ENCODE measurements at places on chromosomes 12 and 14.
A peak's percentile ranks its signal among the peaks of the same experiment; 100 is the strongest.

DNA sequence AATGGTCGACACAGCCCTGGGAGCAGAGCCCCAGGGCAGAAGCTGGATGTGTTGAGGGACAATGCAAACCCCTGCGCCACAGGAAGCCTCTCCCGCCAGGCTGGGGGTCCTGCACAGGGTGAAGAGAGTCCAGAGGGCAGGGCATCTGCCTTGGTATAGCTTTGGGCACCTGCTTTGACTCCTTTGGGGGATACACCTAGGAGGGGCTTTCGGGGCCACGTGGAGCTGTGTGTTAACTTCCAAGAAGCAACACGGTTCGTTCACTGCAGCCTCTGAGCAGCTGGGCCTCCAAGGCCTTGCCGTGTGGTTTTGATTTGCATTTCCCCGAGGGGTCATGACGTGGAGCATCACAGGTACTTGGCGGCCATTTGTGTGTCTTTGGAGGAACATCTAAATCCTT lies 5.8 kb upstream of the PUS1 start:
- no peak for DNase-seq

DNA sequence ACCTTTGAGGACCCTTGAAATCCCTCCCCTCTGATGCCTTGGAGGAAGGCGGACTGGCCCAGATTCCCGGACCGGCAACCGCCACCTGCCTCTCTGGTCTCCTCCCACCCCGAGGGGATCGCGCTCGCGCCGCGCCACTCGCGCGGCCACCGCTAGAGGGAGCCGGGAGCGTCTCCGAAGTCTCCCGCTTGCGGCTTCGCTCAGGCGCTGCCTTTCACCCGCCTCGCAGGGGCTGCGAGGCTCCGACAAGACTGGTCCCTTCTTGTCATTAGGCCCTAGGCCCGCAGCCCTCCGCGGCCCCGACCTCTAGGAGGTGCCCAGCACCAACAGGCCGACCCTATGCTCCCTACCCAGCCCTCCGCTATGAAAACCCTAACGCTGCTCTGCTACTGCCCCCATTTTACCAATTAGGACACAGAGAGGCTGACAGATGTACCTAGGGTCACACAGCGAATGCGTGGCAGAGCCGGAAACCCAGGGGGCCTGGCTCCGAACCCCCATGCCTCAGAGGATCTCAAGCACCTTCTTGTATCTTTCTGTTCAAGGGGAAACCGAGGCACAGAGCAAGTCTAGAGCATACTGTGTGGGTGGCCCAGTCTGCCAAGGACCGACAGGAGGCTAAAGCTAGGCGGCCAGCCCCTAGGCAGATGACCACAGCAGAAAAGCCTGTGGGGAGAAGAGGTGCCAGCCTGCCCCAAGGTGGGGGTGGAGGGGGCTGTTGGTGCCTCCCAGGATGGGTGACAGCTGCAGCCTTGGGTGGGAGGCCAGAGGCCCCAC lies 21.4 kb upstream of the VSX2 start:
- peak; percentile 89 for DNase-seq

- DNase-seq, result no peak
These were observed 498.7 kb upstream of the RPL10L start for GRCh38 chr14:47150267-47150666.

DNA sequence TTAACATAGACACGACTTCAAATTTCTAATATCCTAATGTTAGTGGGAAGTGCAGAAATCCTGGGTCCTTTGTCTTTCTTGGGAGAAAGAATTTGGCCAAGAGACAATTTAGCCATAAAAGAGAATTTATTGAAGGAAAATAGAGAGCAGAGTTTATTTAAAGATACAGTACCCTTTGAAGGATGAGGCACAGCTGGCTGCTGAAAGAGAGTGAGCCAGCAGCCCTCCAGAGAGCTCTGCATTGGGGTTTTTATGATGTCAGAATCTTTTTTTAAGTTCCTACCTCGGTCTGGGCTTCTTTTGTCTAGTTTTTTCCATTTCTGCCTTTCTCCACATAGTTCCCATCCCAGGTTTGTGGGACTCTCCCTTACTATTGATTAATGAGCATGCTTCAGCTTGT lies 37.5 kb downstream of the CCER1 start:
- DNase-seq, result no peak

DNA sequence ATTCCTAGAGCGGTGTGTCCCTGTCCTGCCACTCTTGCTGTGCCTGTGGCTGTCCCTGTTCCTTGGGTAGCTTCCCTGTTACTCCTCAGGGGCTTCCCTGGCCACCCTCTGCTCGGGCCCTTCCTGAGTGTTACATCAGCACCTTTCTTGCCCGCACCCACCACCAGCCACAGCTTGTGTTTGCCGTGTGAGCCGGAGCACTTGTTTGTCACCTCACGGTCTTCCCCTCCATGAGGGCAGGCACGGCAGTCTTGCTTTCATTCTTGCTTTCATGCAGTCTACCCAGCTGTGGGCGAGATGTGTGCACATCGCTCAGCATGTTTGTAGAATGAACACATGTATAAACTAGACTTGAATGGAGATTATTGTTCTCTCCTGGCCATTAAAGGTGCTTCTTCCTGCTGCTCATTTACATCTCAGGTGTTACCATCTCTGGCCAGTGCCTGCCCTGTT lies 42.0 kb downstream of the TRAF3 start:
- no peak for DNase-seq

- DNase-seq, result no peak
These were observed 46.9 kb upstream of the FRS2 start for GRCh38 chr12:69423037-69423905.

GRCh38 chr12:107106241-107107025 lies 13.1 kb upstream of the CRY1 start:
- no peak for DNase-seq

DNA sequence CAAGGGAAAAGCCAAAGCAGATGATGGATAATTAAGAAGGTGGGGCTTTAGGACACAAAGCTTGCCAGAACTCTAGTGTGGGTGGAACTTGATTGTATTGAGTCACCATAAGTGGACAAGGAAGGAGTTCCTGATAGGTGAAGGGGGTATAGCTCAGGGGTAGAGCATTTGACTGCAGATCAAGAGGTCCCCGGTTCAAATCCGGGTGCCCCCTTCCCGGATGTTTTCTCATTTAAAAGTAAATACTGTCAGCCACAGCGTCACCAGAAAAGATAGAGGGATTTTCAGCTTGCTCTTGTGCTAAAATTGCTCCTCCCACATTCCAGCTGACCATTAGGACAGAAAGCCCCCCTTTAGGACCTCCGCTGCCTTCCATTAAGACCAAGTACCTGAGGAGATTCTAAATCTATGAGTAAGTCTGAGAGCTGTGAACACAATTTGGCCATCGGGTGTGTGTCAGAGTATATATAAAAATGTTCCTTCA lies 36.6 kb downstream of the DCAF4 start:
- DNase-seq, result no peak

GRCh38 chr12:67617629-67618028 lies 30.9 kb upstream of the DYRK2 start:
- no peak for DNase-seq

DNA sequence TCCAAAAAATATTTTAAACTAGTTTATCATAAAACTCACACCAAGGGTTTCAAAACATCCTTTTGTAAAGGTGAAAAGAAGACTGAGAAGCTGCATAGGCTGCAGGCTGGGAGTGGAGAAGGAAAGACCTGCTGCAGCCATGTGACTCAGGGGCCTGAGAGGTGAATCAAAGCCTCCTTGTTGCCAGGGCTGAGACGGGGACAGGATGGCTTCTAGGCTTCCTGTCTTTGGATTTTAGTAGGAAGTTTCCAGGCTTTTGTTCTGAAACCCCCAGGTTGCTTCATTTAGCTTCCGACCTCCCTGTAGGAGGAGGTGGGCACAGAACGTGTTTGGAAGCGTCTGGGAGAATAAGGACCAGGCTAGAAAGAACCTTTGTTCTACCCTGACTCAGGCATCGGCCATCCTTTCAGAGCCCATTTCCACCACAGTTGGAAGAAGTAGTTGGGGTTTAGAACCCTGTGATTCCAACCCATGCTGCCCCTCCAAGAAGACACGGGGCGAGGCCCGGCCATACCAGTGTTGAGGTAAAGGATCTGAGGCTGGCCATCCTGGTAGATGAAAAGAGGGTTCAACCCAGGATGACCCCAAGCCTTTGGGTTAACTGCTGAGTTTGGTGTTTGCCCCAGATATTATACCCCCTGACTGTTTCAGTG lies 122.4 kb downstream of the SLC25A47 start:
- no peak for DNase-seq

DNA sequence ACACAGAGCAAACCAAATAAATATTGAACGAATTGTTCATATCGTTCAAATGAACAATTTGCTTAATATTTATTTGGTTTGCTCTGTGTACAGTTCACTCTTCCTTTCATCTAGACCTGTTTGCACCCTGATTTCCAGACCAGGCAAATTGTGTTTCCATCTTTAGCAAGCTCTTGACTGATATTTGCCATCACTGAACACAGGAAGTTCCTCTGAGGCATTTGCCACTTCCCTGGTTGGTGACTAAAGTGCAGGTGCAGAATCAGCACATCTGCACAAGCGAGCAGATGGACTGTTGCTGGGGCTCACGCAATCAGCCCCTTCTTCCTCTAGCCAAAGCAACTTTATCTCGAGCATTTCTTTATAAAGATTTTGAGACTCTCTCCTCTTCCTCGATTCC lies 112.9 kb downstream of the DAAM1 start:
- no peak for DNase-seq

- DNase-seq, result no peak
These were observed 14.5 kb upstream of the PSMD9 start for GRCh38 chr12:121874071-121874470.

- no peak for DNase-seq
These were observed 88.4 kb upstream of the SFSWAP start for GRCh38 chr12:131622422-131622955.

GRCh38 chr14:91693346-91693745 lies 38.5 kb downstream of the CATSPERB start:
- DNase-seq, result no peak

DNA sequence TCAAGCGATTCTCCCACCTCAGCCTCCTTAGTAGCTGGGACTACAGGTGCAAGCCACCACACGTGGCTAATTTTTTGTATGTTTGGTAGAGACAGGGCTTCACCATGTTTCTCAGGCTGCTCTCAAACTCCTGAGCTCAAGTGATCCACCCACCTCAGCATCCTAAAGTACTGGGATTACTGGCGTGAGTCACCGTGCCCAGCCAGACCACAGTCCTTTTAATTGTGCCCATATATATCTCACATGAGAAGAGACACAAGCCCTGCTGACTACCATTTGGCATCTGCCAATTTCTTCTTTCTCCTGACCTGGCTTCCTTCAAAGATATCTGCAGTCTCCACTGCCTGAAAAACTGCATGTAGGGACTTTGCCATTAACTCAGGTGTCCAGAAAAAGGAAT lies 142.5 kb downstream of the DPY19L2 start:
- no peak for DNase-seq

GRCh38 chr12:7844116-7844515 lies 28.6 kb downstream of the SLC2A14 start:
- DNase-seq, result no peak

- peak; percentile 98 for DNase-seq
These were observed at the start of gene JDP2 for GRCh38 chr14:75427482-75428229. JDP2 (plus strand) TSS chr14:75428022; CDS start chr14:75437921, 9,899 bp downstream.

DNA sequence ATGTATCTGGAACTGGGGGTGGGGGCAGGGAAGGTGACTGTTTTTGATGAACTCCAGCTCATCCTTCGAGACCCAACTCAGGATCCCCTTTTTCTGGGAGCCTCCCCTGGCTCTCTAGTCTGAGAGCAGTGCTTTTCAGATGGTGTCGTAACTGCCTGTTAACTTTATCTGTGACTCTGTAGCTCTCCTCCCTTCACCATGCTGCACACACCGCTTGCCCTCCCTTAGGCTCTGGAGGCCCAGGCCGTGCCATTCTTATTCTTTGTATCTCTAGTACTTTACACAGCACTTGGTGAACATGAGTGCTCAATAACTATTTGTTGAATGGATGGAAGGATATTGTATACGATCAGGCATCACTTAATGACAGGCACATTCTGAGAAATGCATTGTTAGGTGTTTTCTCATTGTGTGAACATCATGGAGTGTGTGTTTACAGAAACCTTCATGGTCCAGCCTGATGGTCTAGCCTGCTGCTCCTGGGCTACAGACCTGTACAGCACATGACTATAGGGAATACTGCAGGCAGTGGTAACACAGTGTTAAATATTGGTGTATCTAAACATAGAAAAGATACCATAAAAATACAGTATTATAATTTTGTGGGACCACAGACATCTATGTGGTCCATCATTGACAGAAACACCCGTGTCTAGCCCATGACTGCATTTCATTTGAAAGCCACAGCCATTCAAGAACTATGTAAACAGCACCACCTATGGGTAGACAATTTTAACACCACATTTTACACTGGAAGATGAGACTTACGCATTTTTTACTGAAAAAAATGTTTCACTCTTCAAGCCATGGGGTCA lies 91.8 kb downstream of the EML1 start:
- DNase-seq, result no peak

- no peak for DNase-seq
These were observed 10.2 kb downstream of the ERG28 start for GRCh38 chr14:75650253-75651058.

DNA sequence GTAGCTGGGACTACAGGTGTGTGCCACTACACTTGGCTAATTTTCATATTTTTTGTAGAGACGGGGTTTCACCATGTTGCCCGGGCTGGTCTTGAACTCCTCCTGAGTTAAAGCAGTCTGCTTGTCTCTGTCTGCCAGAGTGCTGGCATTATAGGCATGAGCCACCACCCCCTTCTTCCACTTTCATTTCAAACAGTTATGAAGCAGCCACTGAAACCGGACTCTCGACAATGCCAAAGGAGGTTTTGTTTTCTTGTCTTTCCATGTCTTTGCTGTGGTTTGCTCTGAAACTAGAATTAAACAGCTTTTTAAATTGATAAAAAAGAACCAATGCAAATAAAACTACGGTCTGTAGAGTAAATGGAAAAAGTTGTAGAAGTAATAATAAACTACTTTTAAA lies 30.4 kb downstream of the RAP1B start:
- no peak for DNase-seq

DNA sequence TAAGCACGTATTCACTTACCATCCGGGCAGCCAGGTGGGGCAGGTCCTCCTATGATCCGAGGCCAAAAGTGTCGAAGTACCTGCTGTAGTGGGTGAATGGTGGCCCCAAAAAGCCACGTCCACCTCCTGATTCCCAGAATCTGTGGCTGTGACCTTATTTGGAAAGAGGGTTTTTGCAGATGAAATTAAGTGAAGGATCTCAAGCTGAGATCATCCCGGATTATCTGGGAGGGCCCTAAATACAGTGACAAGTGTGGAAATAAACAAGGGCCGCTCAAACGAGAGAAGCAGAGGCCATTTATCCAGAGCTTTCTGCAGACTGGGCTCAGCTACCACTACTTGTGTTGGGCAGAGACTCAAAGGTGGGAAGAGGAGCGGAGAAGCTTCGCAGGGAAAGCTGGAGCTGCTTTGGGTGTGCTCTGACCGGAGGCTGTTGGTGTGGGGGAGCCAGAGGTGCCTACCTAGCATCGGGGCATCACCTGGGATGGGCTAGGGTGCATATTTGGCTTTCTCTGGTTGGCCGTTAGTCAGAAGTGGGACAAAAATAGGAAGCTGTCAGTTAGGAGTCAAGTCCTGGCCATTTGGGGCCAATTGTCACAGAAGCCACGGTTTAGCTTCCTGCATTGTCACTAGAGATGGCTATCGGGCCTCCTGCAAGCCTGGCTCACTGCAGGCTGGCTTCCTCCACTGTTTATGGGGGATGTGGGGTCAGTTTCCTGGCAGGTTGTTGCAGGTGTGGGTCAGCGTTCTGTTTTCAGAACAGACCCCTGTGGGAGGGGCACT lies 27.8 kb upstream of the DLK1 start:
- no peak for DNase-seq

All from upper lobe of right lung (tissue), 1 donor.